ENCODE measurements at places on chromosomes 5 and 9.

GRCh38 chr9:78041971-78042370 is 10.4 kb upstream of the GNAQ start:
- DNase-seq: no peak

DNA sequence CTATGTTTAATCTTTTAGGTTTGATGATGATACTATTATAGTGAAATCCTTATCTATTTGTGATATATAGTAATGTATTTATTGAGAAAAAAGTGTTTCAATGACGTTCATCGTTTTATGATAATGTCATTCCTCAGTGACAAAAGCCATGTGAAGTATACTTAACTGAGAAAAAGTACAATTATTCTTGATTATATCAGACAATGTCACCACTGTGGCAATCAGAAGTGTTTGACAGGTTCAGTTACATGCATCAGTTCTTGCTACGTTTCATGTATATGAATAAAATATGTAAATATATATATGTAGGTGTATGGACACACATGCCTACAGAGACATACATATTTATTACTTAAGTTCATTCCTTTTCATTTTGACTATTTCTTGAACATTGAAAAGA is 341.5 kb upstream of the CDH10 start:
- DNase-seq: no peak

- no peak for DNase-seq
Observed at GRCh38 chr5:79183617-79184016, 52.3 kb upstream of the JMY start.

DNA sequence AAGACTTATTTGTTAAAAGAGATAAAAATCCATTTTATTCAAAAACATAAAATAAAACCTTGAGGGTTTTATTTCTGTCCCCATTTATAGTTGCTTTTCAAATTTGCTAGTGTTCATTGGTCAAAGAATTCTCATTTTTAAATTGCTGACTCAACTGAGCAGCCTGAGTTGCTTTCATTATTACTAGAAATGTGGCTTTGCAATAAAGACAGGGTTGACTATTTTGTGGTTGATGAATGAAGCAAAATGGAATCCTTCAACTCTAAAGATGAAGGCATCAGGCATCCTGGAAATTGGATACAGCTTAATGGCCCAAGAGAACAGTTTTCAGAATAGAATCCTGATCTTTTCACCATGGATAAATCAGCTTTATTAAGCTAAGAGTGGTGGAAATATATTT is 23.9 kb upstream of the PPP3R2 start:
- no peak for DNase-seq

DNA sequence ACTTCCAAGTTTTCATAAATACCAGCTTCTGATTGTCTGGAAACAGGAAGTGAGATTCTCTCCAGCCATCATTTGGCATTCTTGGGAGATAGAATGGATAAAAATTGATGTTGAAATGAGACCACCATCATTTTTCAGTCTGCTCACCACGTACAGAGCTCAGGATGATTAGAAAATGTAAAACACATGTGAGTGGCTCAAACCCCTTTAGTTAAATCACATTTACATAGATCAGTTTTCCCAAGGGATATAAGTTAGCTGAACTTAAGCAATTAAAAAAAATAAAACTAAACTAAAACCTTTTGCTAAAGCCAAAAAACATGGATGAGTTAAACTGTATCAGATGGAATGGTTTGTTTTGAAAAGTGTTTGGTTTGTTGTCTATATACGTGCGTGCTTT is 37.1 kb upstream of the GDNF start:
- no peak for DNase-seq

- no peak for DNase-seq
Observed at GRCh38 chr5:156188016-156188415, 138.9 kb upstream of the SGCD start.

GRCh38 chr5:112642885-112643284 is 94.8 kb upstream of the APC start:
- DNase-seq: no peak

GRCh38 chr9:94139672-94140417 is 55.6 kb downstream of the PTPDC1 start:
- peak; percentile 27 for DNase-seq

GRCh38 chr9:120936011-120936763 is 9.6 kb upstream of the TRAF1 start:
- DNase-seq: peak; percentile 84

GRCh38 chr5:179436321-179437122 is 91.3 kb upstream of the ADAMTS2 start:
- DNase-seq: no peak

GRCh38 chr5:58076483-58077257 is 383.2 kb downstream of the PLK2 start:
- DNase-seq: no peak

GRCh38 chr9:18473652-18474279 is at the start of gene ADAMTSL1:
TSS of gene ADAMTSL1 (plus strand) at chr9:18474153. CDS start at chr9:18474233, 80 bp downstream.
- DNase-seq: peak; percentile 4

- DNase-seq: no peak
Observed at GRCh38 chr5:14996997-14997396, 125.4 kb upstream of the ANKH start.

DNA sequence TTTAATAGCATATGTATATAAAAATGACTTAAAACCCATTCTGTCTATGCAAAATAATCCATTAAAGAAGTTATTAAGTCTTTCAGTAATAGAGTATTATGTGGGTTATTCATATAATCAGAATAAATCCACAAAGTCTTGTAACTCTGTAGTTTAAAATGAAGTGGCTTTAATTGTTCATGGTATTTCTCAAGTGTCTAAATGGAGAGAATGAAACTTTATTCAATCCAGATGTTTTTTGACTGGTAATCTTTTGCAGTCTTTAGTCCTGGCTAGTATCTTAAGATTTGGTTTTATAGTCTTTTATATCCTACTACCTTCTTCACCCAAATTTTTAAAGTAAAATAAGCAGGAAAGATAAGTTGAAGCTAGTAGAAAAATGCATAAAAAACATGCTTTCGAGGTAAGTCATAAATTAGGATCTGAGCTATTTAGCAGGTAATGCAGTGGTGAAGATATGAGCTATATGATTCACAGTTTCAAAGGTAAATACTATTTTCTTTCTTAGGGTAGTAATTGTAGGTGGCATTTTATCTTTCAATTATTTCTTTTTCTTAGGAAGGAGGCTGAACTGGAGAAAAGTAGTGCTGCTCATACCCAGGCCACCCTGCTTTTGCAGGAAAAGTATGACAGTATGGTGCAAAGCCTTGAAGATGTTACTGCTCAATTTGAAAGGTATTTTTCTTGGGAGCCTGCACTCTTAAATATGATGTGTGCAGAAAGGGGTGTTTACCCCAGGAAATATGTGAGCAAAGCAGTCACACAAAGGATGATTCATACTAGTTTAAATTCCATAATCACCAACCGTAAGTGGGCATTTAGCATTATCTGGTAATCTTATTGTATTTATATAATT is 17.9 kb downstream of the HMMR start:
- DNase-seq: no peak

- DNase-seq: no peak
Observed at GRCh38 chr9:115263371-115264075, 145.6 kb upstream of the TNC start.

- no peak for DNase-seq
Observed at GRCh38 chr9:10525972-10526371, 86.8 kb downstream of the PTPRD start.

GRCh38 chr9:33818847-33819500 is 2.0 kb downstream of the UBE2R2 start:
- DNase-seq: no peak

GRCh38 chr9:21392270-21392669 is 7.1 kb upstream of the IFNA2 start:
- DNase-seq: no peak

DNA sequence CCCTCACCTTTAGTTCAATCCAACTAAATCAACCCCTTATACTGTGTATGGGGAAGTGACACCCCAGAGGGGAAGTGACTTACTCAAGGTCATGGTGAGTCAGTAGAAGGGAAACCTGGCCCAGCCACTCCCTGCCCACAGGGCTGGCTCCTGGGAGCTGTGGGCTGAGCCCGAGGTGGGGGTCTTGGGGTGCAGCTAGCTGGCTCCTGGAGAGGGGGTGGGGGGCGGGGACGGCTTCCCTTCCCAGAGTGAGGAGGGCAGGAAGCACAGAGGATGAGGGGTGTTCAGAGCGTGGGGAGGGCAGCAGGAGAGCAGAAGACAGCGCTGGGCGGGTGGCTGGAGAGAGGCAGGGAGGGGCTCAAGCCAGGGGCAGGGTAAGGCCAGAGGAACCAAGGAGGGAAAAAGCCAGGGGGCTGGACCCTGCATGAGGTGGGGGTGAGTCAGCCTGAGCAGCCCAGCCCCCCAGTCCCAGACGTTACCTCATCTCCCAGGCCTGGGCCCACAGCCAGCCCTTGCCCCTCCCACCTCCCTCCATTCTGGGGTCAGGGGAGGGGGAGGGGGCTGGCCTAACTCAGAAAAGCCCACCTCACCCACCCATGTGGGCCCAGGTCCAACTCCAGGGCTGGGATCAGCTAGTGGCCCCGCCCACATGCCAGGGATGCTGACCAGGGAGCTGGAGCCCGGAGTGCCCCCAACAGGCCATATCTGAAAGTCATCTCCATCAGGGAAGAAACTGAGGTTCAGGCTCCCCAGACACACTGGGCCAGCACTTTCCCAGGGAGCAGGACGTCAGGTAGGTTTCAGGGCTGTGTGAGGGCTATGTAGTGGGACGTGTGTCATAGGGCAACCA is 2.8 kb downstream of the PDLIM7 start:
- no peak for DNase-seq

DNA sequence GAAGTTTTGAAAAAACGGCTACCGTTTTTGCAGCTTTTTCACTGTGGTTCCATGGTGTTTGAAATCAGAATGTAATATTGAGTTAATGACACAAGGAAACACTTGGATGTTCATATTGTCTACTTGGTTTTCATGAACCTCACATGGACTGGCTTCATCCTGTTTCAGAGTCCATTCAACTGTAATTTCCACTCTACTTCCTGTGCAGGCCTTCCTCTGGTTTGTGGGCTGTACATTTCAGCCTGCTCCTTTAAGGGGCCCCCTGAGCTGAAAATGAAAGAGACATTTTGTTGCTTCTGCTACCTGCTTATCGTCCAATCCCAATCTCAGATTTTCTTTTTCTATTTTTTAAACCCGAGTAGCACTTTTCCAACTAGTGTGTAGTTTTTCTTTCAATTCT is 41.8 kb upstream of the CDKN2B start:
- no peak for DNase-seq

DNA sequence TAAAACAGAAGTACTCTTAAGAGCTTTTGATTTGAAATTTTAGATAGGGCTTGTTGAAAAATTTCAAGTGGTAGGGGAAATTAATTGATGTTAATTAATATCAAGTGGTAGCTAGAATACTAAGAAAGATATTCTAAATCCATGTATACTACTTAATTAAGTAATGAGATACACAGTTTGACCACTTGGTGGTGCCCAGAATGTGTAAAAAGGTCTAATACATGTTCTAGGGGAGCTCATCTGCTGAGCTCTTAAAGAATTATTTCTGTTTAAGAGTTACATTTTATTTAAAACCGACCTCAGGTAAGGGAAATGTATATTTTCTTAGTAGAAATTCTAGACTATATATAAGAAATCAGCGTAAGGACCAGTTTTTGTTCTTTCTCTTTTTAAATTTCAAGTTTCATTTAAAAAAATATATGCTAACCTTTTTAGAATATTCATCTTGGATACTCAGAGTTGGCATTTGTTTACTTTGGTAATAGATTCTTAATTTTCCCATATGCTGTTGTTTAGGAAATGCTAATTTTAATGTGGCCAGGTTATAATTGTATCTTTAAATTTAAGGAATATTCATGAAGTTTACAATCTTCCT is 61.5 kb downstream of the LNPEP start:
- DNase-seq: peak; percentile 23

- no peak for DNase-seq
Observed at GRCh38 chr5:6572086-6572824, 60.6 kb downstream of the NSUN2 start.

DNA sequence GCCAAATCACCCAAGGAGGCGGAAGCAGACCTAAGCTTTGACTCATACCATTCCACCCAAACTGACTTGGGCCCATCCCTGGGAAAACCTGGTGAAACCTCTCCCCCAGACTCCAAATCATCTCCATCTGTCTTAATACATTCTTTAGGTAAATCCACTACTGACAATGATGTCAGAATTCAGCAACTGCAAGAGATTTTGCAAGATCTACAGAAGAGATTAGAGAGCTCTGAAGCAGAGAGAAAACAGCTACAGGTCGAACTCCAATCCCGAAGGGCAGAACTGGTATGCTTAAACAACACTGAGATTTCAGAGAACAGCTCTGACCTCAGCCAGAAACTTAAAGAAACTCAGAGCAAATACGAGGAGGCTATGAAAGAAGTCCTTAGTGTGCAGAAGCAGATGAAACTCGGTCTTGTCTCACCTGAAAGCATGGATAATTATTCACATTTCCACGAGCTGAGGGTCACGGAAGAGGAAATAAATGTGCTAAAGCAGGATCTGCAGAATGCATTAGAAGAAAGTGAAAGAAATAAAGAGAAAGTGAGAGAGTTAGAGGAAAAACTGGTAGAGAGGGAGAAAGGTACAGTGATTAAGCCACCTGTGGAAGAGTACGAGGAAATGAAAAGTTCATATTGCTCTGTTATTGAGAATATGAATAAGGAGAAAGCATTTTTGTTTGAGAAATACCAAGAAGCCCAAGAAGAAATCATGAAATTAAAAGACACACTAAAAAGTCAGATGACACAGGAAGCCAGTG is 15.8 kb upstream of the TTC23L start:
- no peak for DNase-seq

GRCh38 chr9:131045300-131046092 is 36.5 kb downstream of the LAMC3 start:
- DNase-seq: no peak

GRCh38 chr5:149410071-149410470 is 31.0 kb upstream of the IL17B start:
- no peak for DNase-seq

DNA sequence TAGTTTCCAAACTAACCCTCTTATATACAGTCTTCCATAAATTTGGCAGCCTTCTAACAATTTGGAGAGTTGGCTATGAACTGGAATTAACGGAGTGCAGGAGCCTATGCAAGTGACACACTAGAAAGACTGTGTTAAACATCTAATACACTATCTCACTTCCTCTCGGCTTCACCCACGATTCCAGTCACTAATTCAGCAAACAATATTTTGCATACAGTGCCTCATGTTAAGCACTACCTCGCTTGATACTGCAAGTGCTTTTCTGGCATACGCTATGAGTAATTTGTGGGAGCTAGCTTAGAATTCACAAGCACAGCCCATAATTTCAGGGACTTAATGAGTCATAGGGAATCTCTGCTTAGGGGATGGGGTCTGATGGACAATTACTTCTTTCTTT is 102.5 kb downstream of the ST8SIA4 start:
- no peak for DNase-seq

- DNase-seq: no peak
Observed at GRCh38 chr9:90965226-90966030, 163.8 kb downstream of the SYK start.

- DNase-seq: no peak
Observed at GRCh38 chr9:16928179-16928945, 57.9 kb upstream of the BNC2 start.

GRCh38 chr9:95249986-95250385 is 67.5 kb downstream of the FANCC start:
- DNase-seq: no peak

Data from T47D (cell line).